ENCODE measurements at places on chromosomes 3 and 15. TPM values are rescaled to one million over a fixed set of nuclear protein-coding genes. Genes with fewer than 3 reads are reported as not detected.
A peak's percentile ranks its signal among the peaks of the same experiment; 100 is the strongest.

DNA sequence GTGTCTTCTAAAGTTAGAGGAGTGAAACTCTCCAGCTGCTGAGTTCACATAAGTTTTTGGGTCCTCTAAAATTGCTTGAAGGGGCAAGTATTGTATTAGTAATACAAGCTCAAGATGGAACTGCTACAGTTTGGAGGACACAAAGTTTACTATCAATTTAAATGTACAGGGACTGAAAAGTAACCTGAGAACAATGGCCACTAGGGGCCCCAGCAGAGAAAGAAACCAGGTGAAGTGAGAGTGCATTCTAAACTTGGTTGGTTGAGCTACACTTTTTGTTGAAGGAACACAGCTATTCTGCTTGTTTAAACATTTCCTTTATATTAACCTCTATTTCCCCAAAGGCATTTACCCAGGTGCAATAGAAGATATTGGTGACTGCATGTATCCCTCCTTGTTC is 755.5 kb downstream of the GBE1 start:
- no peak for DNase-seq

GRCh38 chr3:152209060-152209459 is 59.7 kb upstream of the MBNL1 start:
- DNase-seq: no peak

DNA sequence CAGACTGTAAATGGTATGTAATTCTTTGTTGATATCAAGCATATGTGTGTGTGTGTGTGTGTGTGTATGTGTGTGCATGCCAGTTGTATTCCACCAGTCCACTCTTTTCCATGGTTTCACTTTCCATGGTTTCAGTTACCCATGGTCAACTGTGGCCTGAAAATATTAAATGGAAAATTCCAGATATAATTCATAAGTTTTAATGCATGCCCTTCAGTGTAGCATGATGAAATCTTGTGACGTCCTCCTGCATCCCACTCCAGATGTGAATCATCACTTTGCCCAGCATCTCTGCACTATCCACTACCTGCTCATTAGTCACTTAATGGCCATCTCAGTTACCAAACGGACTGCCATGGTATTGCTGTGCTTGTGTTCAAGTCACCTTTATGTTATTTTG is 215.9 kb downstream of the GBE1 start:
- no peak for DNase-seq

GRCh38 chr3:32237670-32238452 is 619 bp upstream of the CMTM8 start:
- DNase-seq: peak; percentile 37

The FOXB1 gene
- total RNA-seq: 10.8 TPM

The KBTBD13 gene
- 0.05 TPM for total RNA-seq

GRCh38 chr3:8745619-8746370 is 12.2 kb downstream of the CAV3 start:
- no peak for DNase-seq

DNA sequence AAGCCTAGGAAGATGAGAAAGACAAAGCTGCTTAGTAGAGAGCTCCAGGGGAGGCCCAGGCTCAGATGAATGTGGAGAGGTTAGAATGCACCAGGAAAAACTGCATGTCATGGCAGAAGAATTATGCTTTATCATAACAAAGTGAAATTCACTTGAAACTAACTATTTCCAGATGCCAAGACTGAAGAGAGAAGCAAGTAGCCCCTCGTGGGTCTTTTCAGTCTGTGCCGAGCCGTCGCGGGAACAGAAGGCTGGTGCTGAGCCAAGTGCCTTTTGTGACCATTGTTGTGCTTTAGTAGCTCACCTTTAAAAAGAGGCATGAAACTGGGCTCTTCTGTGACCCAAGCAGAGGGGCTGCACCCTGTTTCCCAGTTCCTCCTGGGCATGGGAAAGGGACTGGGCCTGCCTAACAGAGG is 73.2 kb downstream of the CHDH start:
- no peak for DNase-seq

The TMEM108 gene
- total RNA-seq: 10.2 TPM

- DNase-seq: no peak
Observed at GRCh38 chr3:10500717-10501663, 4.4 kb downstream of the ATP2B2 start.
